Activated CD4-positive, alpha-beta T cell treated with anti-CD3 and anti-CD28 coated beads for 24 hours (primary cell): ENCODE measurements at places on chromosomes 6 and 20.

GRCh38 chr20:21315138-21315537 lies 12.0 kb downstream of the XRN2 start:
- no peak for DNase-seq

GRCh38 chr20:11852811-11853210 lies 64.9 kb upstream of the BTBD3 start:
- DNase-seq: no peak

DNA sequence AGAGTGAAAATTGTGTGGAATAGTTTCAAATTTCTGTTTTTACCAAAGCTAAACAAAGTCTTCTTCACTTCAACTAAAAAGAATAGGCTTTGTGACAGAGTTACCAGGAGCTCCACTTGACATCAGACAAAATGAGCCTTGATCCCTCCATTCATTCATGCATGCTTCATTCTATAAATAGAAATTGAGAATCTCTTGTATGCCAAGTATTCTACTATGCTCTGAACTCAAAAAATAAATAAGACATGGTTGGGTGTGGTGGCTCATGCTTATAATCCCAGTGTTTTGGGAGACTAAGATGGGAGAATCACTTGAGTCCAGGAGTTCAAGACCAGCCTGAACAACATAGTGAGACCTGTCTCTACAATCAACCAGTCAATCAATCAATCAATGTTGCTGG lies 236.6 kb upstream of the FAM83B start:
- no peak for DNase-seq

DNA sequence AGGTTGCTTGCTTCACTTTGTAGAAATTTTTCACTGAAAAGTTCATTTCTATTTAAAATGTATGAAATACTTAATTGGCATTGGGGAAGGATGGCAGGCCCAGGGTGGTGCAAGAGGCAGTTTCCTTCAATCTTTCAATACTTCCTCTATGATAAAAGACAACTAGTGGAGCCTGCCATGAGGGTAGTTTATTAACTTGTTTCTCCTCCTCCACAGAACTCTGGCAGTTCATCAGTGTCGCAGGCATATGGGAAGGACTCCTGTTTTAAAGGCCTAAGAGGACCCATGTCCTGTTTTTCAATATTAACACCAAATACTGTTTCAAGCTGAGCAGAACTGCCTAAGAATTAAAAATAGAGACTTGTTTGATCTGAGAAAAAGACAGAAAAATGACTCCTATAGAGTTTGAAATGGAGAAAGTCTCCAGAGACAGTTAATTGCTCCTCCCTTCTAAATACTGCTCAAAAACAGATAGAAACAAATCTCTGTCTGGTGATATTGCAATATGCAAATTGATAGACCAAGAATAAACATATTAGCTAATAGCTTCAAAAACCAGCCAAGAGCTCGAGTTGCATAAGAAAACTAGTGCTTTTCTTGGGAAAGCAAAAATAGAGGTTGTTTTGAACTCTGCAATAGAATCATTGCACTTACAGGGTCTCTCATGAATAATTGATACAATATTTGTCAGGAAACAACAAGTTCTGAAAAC lies 665.7 kb upstream of the SLC35B3 start:
- DNase-seq: no peak

- no peak for DNase-seq
These were observed 223.4 kb downstream of the FOXC1 start for GRCh38 chr6:1832844-1833787.

GRCh38 chr6:160265869-160266476 lies 7.4 kb upstream of the SLC22A2 start:
- DNase-seq: no peak

DNA sequence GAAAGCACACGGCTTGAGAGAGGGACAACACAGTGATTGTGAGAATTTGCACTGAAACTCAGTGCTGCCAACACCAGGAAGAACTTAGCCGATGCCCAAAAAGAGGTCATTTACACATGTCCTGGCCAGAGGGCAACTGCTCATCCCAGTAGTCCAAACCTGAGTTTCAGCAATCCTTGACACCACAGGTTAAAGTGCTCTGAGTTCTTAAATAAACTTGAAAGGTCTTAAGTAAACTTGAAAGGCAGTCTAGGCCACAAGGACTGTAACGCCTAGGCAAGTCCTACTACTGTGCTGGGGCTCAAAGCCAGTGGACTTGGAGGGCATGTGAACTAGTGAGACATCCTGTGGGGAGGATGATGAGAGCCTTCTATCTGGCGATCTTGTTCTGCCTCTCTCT lies 14.1 kb downstream of the SNX14 start:
- DNase-seq: no peak

DNA sequence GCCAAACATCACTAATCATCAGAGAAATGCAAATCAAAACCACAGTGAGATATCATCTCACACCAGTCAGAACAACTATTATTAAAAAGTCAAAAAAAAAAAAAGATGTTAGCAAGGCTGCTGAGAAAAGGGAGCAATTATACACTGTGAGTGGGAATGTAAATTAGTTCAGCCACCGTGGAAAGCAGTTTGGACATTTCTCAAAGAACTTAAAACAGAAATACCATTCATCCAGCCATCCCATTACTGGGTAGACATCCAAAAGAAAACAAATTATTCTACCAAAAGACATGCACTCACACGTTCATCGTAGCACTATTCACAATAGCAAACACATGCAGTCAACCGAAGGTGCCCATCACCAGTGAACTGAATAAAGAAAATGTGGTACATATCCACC lies 213.9 kb downstream of the TTLL2 start:
- no peak for DNase-seq

DNA sequence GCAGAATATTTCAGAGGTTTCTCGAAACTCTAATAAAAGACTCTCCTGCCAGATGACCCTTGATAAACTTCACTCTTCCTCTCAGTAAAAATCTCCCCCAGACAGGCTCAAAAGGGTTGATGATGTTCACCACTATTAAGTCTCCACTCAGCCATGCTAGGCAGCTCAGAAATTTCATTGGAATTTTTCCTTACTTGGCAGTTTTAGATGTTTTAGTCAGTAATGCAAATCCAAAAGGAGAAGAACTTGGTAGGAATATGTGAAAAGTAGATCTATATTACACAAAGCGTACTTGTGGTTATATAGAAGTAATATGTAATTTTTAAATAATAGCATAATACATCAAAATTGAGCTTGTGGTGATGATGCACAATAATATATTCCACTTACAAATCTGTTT lies 333.0 kb downstream of the PHF3 start:
- no peak for DNase-seq
